ENCODE measurements at places on chromosomes 3 and 15. TPM values are rescaled to one million over a fixed set of nuclear protein-coding genes. Genes with fewer than 3 reads are reported as not detected.

DNA sequence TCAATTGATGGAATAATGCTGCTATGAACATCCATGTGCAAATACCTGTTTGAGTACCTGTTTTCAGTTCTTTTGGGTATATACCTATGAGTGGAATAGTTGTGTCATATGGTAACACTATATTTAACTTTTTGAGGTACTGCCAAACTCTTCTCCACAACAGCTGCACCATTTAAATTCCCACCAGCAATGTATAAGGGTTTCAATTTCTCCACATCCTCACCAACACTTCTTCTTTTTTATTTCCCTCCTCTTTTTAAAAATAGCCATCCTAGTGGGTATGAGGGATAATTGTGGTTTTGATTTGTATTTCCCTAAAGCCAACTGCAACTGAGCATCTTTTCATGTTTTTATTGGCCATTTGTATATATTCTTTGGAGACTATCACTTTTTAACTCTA is 31.3 kb upstream of the ARHGEF3 start:
- DNase-seq: no peak

The RNF123 gene
- total RNA-seq: 29.7 TPM

DNA sequence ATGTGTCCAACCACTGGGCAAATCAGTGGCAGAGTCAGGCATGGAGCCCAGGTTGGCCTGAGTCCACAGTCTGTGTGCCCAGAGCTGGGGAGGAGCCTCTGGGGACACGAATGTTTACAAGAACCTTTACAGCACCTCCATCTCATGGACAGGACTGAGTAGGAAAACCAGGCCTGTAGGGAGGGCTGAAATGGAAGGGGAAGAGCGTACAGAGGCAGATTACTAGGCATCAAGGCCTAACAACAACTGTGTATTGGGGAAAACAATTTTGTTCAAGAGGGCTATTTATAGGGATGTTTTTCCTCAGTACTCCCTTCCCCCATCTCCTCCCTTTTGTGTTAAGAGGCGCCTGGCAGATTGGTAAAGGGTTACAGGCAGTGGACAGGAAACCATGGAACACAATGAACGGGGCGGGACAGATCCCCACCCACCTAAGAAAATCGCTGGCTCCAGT is 15.1 kb upstream of the ARHGAP31 start:
- DNase-seq: no peak

- DNase-seq: no peak
Measured at GRCh38 chr3:179868715-179869114, 168.0 kb downstream of the PEX5L start.
